ENCODE measurements at places on chromosomes 4 and X.

DNA sequence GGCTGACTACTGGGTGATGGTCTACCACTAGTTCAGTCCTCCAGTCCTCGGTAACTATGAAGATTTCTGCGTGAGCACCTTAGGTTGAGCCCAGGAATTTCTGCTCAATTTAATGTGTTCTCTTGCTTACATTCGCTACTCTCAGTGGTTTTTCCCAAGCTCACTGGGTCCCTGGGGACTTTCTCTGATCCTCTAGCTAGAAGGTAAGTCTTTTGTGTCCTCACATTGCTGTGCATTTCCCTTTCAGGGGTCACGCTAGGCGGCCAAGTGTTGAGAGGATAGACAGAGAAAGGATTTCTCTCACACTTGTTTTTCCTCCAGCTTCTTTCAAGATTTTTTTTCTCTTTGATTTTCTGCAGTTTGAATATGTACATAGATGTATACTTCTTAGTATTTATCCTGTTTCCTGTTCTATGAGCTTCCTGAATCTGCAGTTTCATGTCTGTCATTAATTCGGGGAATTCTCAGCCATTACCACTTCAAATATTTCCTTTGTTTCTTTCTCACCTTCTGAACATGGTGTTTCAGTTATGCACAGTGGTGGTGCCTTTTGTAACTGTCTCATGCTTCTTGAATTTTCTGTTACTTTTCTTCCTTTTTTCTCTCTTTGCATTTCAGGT lies 17.5 kb downstream of the MAGEA9 start:
- DNase-seq, result no peak

- no peak for DNase-seq
These were observed 42.9 kb downstream of the ALPK1 start for GRCh38 chr4:112340023-112340422.

DNA sequence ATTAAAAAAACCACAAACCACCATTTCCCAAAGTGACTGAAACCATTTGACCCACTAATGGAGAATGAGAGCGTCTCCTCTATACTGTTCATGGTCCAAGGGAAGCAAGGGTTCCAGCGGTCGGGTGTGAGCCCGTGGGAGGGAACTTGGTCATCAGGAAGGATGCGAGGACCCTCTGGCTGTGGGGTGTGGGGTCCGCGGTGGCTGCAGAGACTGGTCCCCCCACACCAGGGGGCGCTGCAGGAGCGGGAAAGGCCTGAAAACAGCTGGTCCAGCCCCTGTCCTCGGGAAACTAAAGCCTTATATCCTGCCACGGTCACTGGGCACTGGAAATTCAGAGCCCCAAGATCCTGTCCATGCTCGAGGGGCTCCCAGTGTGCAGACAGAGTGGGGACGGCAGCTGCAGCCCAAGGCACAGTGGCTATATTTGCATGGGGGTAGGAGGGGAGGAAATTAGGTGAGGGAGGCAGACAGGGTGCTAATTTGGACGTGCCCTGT lies 4.3 kb downstream of the BLOC1S4 start:
- peak; percentile 64 for DNase-seq

DNA sequence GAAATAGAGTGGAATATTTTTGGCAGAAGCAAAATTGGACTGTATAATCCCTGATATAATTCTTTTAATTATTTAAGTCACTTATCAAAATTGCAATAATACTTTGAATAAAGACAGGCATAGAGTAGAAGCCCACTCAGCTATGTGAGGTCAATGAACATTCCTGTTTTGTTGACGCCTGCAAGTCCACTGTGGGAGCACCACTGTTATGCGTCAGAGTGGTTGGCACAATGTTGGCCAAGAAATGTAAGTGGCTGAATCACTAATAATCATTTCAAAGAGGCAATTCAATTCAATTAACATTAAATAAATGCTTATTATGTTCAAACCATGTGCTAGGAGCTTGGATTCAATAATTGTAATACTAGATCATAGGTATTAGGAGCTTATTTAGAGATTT lies 221.0 kb downstream of the SPCS3 start:
- no peak for DNase-seq

DNA sequence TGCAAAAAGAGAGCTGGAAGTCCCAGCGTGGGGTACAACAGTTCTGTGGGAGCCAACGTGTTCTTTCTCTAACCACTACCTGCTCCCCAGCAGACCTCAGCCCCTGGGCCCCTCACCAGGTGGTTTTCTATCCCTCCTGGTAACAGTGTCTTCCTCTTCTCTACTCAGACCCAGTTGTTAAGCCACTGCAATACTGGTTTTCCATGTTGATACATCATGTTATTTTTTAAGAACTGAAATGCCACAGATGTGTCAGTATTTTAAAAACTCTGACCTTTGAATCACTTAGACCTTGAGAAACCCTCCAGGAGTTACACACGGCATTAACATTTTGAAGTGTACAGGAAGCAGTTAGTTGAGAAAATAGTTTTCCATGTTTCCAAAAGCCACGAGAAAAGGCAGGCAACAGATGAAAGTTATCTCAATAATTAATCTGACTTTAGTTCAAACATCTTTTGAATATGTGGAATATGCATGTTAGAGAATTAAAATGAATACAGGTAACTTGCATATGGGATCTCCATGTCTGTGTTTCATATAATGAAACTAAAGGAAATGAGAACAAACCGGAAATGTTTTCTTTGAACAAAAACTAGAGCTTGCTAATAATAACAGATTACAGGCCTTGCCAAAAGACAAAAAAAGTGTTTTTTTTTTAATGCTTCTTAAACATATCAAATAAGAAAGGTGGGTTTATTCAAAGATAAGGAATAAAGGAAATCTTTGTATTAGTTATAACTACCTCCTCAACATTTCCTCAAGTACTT lies 108.8 kb downstream of the ZNF827 start:
- DNase-seq, result no peak

DNA sequence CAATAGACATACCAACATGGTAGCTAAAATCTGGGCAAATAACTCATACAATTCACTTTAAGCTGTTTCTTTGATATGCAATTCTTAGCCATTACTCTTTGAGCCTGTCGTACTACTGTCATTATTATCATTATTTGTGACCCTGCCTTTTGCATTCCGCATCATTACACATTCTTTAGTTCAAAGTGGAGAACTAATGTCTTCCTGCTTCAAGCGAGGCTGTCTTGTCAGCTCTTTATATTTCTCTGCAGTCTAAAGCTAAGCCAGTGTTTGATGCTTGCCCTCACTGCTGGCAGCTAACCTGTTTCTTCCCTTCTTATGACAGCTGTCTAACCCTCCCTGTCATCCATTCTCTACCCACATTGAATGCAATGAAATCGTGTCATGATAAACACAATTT lies 186.8 kb downstream of the FAT4 start:
- DNase-seq, result no peak

DNA sequence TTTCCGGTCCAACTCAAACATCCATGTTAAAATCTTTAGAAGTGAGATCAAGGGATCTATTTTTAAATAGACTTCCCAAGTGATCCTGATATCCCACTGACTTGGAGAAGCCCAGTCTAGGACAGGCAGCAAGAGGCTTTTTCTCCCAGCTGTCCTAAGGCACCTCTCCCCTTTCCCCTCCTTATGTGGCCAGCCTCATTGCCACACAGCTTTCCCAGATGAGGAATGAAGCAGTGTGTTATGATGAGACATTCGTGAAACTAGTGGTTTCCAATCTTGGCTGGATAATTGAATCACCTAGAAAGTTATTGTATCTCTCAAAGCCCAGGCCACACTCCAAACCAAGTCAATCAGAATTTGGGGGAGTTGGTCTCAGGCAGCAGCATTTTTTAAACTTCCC lies 16.8 kb upstream of the HSD17B13 start:
- DNase-seq, result no peak

GRCh38 chr4:32790803-32791202 lies 2070.6 kb downstream of the PCDH7 start:
- DNase-seq, result no peak

GRCh38 chrX:71514367-71515037 lies 18.4 kb upstream of the OGT start:
- DNase-seq, result no peak

DNA sequence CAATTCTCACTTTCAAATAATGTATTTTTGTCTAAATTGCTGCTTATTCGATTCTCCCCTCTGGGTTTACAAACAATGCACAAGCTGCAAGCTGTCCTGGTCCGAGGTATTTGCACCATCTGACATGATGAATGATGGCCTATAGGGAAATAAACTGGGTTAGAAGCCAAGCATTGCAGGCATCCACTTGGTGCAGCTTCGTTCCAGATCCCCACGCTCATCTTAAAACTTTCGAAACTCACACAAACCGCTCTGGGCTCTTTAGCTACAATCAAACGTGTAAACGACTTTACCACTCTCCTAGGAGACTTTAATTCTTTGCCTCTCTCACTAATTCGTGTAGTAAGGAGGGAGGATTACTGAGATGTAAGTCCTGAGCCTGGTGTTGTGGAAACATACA lies 19.0 kb downstream of the PHKA2 start:
- peak; percentile 12 for DNase-seq

DNA sequence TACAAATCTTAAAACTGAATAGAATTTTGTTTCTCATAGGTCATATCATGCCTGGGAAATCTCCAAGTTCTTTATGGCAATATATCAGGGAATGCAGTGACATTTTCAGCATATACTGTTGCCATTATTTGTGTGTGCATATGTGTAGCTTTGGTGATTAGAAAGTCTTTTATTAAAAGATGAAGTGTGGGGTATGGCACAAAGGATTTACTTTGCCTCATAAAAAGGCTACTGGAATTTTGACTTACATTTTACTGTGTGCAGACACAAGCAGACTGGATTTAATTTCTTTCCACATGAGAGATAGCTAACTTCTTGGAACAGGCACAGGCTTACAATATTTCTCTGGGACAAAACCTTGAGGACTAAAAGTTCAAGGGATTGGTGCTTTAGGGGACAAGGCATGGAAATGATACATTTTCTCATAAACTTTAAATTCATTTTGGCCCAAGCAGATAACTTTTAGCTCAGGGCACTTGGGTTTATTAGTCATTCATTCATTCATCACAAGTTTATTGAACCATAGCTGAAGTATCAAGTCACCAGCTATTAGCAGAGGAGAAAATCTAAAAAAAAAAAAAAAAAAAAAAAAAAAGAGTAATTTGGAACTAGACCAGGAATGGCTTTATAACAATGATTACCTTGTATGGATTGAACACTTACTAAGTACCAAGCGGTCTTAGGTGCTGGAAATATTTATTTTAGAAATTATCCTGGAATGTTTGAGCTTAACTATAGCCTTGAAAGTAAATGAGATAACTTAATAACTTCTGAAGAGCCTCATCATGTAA lies 191.5 kb downstream of the SLIT2 start:
- DNase-seq, result no peak

GRCh38 chrX:31331928-31332327 lies 260.1 kb upstream of the FTHL17 start:
- no peak for DNase-seq

DNA sequence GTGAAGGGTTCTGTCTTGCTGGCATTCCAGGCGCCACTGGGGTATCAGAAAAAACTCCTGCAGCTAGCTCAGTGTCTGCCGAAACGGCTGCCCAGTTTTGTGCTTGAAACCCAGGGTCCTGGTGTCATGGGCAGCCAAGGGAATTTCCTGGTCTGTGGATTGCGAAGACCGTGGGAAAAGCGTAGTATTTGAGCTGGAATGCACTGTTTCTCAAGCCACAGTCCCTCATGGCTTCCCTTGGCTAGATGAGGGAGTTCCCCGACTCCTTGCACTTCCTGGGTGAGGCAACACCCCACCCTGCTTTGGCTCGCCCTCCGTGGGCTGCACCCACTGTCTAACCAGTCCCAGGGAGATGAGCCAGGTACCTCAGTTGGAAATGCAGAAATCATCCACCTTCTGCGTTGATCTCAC lies 40.1 kb downstream of the NOP14 start:
- peak; percentile 22 for DNase-seq

DNA sequence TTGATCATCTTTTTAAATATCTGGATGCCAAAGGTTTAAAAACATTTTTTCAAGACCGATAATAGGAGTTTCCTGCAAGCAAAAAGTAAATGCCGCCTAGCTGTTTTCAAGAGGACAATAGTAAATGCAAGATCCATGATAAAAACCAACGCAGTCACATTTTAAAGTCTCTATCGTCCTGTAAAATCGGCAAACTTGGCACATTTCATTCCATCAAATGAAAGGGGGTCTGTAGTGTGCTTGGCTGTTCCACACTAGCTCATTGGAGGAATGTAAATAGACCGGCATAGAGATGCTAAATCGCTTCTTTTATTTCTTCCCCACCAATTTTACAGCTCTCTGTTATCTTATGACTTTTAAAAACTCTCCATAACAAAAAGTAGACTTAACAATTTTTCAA lies 202.2 kb downstream of the NLGN4X start:
- DNase-seq, result no peak

GRCh38 chrX:69319376-69319775 lies 154.1 kb upstream of the PJA1 start:
- no peak for DNase-seq

- DNase-seq, result no peak
These were observed 18.4 kb downstream of the CCKAR start for GRCh38 chr4:26471890-26472289.

- DNase-seq, result no peak
These were observed 148.4 kb upstream of the VCX3A start for GRCh38 chrX:6683353-6683752.

DNA sequence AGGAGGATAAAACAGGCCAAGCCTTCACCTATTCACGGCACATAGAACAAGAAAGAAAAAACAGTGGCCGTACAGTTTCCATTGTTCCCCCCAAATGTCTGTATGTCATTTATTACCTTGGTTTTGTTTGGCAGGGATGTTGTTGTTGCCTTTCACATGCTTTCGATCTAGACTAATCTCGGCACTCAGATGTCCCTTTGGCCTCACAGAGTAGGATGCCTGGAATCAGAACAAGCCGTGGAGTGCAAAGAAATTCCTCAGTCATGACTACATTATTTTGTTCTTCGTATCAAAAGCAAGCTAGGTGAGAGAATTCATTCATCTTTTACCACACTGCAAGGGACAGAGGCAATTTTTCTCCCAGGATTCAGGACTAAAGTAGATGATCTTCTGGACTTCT lies 106.9 kb downstream of the SMIM20 start:
- DNase-seq, result peak; percentile 51

GRCh38 chr4:11343536-11343935 lies 85.2 kb downstream of the HS3ST1 start:
- no peak for DNase-seq

- peak; percentile 60 for DNase-seq
These were observed 2068.9 kb downstream of the PCDH7 start for GRCh38 chr4:32789026-32789608.

- DNase-seq, result peak; percentile 75
These were observed 66.6 kb downstream of the EDNRA start for GRCh38 chr4:147547314-147548056.

DNA sequence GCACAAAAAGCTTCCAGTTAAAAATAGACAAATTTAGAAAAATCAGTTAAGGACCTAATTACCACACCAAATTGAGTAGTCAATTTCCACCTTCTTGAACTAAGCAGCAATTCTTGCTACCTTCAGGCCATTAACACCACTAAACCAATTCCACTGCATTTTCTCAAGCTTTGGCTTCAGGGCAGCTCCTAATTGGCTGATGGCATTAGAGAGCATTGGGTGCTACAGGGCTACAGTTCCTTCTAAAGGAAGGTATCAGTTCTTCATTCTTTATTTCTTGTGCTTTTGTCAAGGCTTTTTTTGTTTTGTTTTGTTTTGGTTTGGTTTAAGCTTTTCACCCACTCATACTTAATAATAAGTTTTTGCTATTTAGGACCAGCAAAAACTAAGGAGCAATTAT lies 90.2 kb upstream of the FAM241A start:
- no peak for DNase-seq
